Esophagus squamous epithelium (tissue), 5 donors: ENCODE measurements at places on chromosomes 7 and 10. TPM values are rescaled to one million over a fixed set of nuclear protein-coding genes. Genes with fewer than 3 reads are reported as not detected.

DNA sequence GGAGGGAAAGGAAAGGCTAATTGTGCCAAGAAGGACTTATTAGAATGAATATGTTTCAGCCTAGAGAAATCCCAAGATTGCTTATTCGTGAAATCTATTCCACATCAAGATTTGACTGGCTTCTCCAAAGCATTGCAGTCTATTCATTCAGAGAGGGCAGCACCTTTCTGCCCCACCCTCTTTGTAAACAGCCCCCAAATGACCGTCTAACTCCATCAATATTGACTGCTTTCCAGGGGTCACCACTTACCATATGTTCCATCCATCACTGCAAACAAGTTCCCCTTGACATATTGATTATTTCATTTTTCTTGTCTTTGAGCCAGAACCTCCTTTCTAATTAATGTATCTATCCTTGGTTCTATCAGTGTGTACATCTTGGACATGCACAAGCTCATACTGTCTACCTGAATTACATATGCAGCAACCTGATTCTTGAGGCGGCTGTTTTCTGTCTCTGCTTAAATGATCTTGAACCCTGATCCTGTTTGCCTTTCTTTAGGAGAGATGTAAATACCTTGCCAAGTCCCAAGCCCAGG is 44.2 kb upstream of the PTER start:
- H3K27me3 ChIP-seq = no peaks in the 10 kb centered on the region
- H3K4me1 ChIP-seq = no peaks in the 10 kb centered on the region
- no peak for DNase-seq
- H3K4me3 ChIP-seq = no peak overlapping the region
- H3K27ac ChIP-seq = no peak overlapping the region

GRCh38 chr10:74500026-74500704 is 326.2 kb upstream of the KAT6B start:
- H3K4me3 ChIP-seq = no peak overlapping the region
- H3K4me1 ChIP-seq = peaks cover 12% of the 10 kb centered on the region
- no peaks in the 10 kb centered on the region for H3K27me3 ChIP-seq
- DNase-seq = no peak
- no peaks in the 10 kb centered on the region for H3K36me3 ChIP-seq
- H3K27ac ChIP-seq = no peak overlapping the region

The NPFFR1 gene
- 0.19 TPM for total RNA-seq

DNA sequence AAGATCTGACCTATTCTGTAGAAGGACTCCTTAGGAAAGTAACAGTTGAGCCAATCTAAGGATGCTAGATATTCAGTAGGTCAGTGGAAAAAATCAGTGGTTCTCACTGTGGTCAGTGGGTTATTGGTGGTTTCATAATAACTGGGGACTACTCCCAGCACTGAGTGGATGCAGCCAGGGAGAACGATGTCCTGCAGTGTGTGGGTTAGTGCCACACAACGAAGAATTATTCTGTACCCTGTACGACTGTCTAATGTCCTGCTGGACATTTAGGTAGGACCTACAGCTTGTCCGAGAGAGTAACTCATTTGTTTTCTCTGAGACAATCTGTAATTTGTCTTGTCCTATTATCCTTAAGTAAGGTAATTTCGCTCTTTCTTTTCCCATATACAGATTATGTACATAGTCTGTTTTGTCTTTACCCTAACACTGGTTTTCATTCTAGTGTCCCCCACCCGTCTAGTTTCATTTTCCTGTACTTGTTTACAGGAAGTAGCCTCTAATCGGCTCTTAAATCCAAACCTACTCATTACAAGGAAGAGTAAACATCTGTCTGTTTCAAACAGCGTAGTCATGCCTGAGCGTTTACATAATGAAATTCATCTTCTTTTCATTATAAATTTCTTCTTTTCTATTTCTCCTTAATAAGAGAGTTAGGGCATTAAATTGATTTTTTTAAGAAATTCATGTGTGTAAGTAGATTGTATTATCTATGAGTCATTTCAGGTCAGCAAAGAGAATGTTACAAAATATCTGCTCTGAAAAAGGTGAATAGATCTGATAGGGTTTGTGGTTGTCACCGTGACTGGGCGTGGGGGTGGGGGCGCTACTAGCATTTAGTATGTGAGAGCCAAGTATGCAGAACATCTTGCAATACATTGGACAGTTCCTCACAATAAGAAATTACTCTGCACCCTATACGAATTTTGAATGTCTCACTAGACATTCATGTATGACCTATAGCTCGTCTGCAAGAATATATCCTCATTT is 8.3 kb upstream of the ZC3HAV1L start:
- no peak for DNase-seq
- no peak overlapping the region for H3K4me3 ChIP-seq
- H3K4me1 ChIP-seq = no peaks in the 10 kb centered on the region

DNA sequence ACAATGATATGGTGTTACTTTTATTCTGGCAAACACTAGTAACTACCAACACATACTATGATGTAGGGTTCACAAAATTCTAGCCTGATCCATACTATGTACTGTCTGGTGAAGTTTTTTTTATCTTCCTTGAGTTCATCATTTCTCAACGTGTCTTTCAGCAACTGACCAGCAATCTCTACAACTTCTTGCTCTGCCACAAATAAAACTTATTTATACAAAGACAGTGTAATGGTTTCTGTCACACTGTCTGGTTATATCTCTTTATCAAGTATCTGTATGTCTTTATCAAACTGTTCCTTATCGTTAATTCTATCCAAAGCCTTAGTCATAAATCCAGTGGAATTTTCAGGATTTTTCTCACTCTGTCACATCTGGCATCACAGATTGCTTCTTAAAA is 69.7 kb downstream of the CUL2 start:
- H3K4me1 ChIP-seq = no peaks in the 10 kb centered on the region
- no peaks in the 10 kb centered on the region for H3K27me3 ChIP-seq
- no peak for DNase-seq
- H3K4me3 ChIP-seq = no peak overlapping the region

DNA sequence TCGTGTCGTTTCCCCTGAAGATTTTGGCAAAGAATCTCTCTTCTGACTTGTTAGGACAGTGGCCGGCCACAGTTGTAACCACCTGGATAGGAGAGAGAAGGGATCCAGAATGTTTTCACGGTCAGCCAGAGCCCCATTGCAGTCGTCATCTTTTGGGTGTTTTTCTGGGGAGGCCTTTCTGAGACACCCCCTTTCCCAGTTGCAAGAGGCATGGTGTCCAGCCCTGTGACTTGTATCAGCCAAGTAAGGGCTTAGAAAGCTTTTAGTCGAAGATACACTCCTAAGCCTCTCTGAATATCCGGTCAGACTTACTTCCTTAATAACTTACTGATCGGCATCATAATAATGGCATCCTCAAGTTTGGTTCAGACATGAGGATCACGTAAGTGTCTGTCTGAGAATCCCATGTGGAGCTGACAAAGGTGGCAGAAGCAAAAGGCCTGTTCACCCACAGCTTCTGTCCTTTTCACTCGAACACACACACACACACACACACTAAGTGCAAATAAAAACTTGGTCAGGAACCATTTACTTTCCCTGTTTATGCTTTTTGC is 435.7 kb upstream of the GALNT17 start:
- no peaks in the 10 kb centered on the region for H3K36me3 ChIP-seq
- peak overlapping the region; percentile 91 for H3K27ac ChIP-seq
- peak overlapping the region; percentile 82 for H3K4me3 ChIP-seq
- H3K4me1 ChIP-seq = peaks cover 60% of the 10 kb centered on the region
- no peaks in the 10 kb centered on the region for H3K27me3 ChIP-seq
- no peak for DNase-seq

The FOXP2 gene
- total RNA-seq = 22.1 TPM

DNA sequence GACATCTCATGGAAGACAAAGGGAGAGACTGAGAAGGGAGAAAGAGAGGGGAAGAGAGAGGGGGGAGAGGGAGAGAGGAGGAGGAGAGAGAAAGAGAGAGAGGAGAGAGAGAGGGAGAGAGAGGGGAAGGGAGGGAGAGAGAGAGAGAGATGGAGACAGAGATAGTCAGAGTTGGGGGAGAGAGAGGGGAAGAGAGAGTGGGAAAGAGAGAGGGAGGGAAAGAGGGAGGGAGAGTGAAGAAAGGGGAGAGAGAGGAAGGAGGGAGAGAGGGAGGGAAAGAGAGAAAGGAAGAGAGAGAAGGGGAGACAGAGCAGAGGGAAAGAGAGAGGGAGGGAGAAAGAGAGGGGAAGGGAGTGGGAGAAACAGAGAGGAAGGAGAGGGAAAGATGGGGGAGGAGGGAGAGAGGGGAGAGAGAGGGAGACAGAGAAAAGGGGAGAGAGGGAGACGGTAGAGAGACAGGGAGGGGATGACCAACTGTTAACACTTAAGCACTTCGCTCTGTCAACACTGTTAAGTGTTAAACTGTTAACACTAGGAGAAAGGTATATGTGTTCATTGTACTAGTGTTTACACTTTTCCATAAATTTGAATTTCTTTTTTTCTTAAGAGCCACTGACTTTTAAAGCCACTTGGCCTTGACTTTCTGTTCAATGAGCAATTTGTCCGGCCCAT is 21.8 kb upstream of the SDK1 start:
- H3K4me3 ChIP-seq = no peak overlapping the region
- DNase-seq = no peak
- H3K27ac ChIP-seq = no peak overlapping the region
- no peaks in the 10 kb centered on the region for H3K27me3 ChIP-seq

The RASA4B gene
- 4.2 TPM for total RNA-seq

- peaks cover 74% of the 10 kb centered on the region for H3K4me1 ChIP-seq
- no peak for DNase-seq
- H3K36me3 ChIP-seq = no peaks in the 10 kb centered on the region
- no peak overlapping the region for H3K27ac ChIP-seq
- H3K27me3 ChIP-seq = no peaks in the 10 kb centered on the region
- H3K4me3 ChIP-seq = no peak overlapping the region
Observed at GRCh38 chr10:5555021-5555510, 30.3 kb downstream of the CALML3 start.

DNA sequence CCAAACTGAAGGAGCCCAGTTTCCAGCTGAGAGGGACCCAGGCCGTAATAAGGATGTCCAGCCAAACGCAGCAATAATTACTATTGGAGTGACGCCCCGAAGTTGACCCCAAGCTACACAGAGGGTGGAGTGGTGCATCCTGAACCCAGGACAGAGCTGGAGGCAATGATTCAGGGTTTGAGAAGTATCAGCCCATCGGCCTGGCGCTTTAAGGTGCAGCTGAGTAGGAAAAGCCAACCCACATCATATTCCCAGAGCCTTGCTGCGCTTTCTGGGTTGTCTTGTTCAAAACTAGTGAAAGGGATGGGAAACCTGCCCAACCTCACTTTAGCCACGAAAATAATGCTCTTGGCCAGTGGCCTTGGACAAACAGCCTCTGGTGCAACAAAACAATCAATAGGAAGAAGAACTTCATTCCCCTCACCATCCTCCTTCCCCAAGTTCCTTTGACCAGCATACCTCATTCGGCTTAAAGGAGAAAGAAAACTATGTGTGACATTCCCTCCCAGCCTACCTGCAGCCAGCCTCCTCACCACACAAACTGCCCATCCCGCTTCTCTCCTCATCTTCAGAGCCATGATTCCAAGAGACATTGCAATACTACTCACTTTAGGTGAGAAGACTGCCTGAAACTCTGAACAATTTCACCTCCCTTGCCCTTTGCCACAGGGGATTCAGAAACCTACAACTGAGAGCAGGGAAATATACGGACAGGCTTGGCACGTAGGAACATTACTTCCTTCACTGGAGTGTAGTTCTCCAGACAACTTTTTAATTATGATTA is 217.2 kb upstream of the MKLN1 start:
- peak overlapping the region; percentile 90 for H3K4me3 ChIP-seq
- DNase-seq = no peak
- H3K27me3 ChIP-seq = no peaks in the 10 kb centered on the region
- H3K4me1 ChIP-seq = peaks cover 6% of the 10 kb centered on the region

DNA sequence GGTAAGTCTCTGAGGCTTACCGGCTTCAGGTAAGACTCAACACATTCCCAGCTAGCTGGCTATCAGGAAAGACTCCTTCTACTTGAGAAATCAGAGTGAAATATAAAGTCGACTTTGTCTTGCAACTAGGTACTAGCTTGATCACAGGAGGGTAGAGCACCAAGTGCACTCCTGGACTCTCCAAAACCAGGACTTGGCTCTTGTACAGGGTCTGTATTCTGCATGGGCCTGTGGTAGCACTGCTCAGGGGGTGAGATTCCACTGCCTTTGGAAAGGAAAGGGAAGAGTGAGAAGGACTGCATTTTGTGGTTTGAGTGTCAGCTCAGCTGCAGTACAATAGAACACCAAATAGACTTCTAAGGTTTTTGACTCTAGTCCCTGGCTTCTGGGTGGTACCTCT is 19.4 kb downstream of the CYP2C8 start:
- no peaks in the 10 kb centered on the region for H3K4me1 ChIP-seq
- no peak overlapping the region for H3K27ac ChIP-seq
- DNase-seq = no peak
- H3K36me3 ChIP-seq = no peaks in the 10 kb centered on the region
- H3K27me3 ChIP-seq = no peaks in the 10 kb centered on the region
